ENCODE measurements at places on chromosomes 16 and 17.
A peak's percentile ranks its signal among the peaks of the same experiment; 100 is the strongest.

DNA sequence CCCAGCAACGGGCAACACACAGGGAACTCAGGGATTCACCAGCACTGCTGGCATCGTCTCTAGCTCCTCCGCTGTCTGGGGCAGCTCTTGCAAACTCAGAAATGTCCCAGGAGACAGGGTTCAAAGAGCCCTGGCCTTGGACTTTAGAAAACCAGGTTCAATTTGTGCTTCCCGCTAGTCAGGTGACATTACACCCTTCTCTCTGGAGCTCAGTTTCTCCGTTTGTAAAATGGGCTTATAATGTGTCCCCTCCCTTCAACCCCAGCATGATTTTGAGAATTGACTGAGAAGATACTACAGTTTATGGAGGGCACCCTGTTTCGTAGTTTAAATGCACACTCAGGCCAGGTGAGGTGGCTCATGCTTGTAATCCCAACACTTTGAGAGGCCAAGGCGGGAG is 1.9 kb upstream of the MYCBPAP start:
- no peak for DNase-seq

DNA sequence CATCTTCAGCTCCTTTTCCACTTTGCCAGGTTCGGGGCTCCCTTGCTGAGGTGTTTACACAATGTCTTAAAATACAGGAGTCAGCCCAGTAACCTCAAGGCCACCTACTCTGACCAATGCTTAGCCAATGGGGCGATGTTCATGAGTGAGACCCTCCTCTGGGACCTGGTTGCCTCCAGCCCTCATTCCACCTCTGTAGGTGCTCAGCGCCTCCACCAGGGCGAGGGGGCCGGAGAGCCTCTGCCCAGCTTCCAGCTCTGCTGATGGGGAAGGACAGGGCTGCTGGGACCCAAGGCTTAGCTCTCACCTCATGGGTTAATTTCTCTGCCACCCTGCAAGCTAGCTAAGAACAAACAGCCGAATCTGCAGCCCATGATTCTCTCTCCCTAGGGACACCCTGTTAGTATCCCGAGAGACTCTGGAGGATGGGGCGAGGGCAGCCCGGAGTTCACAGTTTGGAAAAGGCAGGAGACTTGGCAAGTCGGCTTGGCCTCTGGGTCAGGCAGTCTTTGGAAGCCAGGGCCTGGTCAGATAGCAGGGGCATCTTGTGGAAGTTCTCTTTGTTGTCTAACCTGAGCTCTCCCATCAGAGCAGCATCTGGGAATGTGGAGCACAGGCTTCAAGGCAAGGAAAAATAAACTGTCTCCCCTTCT is 16.2 kb downstream of the SRCIN1 start:
- no peak for DNase-seq

DNA sequence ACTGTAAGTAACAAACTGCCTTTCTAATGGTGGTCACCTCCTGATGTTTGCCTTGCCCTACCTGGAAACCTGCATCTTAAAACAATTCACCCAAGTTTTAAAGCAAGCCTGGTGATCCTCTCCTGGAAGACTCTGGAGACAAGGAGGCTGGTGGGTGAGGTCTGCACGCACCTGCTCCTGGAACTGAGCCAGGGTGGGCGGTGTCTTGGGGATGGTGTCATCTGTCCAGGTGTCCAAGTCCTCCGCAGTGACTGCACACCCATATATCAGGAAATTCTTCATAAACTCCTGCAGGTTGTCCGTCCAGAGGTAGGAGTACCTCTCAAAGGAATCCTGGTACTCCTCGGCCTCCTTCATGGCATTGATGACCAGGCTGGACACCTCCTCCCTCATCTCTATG is 44.9 kb downstream of the DNAH17 start:
- no peak for DNase-seq

GRCh38 chr17:15657868-15658267 is 26.2 kb downstream of the TRIM16 start:
- no peak for DNase-seq

- DNase-seq, result peak; percentile 74
Observed at GRCh38 chr16:24253192-24253591, 2.9 kb upstream of the CACNG3 start.

GRCh38 chr16:2768403-2769089 is 8.5 kb downstream of the ELOB start:
- no peak for DNase-seq

GRCh38 chr16:52450916-52451315 is 96.0 kb downstream of the TOX3 start:
- DNase-seq, result no peak

- peak; percentile 73 for DNase-seq
Observed at GRCh38 chr17:7838090-7839075, 4.4 kb downstream of the KDM6B start.

GRCh38 chr16:74842413-74842812 is 67.8 kb upstream of the FA2H start:
- no peak for DNase-seq

DNA sequence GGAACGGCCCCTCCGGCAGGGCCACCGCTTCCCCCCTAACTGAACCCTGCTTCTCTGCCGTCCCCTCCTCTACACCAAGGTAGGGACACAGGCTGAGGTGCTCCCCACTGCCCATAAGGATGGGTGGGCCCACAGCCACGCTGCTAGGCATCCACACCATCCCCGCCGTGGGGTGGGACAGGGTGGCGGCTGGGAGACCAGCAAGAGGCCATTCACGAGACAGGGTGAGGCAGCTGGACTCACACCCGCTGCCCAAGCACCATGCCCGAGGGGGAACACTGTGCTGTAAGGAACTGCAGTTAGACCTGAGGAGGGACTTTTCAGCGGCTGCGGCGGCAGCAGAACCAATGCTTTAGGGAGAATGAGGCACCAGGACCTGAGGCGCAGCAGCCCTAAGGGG is 47.5 kb upstream of the RRN3 start:
- DNase-seq, result no peak

DNA sequence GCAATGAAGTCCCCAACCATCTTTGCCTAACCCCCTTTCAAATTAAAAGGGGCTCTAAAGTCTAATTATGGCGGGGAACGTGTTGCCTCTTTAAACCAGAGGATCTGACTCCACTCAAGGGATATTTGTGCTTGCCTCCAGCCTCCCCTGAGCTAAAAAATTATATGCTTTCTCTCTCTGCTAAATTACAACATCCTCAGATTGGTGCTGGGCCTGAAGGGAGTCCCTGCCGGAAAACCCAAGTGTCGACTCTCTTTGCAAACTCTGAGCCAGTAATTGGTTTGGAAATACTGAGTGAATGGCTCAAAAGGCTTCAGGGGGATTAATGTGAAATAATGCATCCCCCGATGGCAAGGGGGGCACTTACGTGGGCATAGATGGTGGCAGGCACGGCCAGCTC is 208.5 kb upstream of the TNRC6C start:
- DNase-seq, result no peak

GRCh38 chr17:30376621-30377452 is 1.9 kb upstream of the CPD start:
- no peak for DNase-seq

DNA sequence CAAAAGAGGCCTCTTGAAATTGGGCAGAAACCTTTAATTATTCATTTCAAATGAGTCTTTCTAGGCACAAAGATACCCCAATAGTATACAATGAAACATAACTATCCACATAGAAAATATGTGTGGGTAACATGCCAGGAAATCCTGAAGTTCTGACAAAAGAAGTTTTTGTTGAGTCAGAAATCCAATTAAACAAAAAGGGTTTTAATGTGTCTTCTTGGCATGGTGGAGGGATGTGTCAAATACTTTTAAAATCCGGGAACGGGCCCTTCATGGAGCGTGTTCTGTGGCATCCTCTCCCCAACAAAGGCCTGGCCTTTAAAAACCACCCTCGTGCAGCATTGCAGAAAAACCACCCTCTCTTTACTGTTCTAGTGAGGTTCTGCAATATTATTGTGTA is 14.2 kb downstream of the CDRT4 start:
- no peak for DNase-seq

- no peak for DNase-seq
Observed at GRCh38 chr17:35809855-35810461, 674 bp downstream of the TAF15 start.

GRCh38 chr17:63967953-63968352 is 4.8 kb downstream of the SCN4A start:
- no peak for DNase-seq

DNA sequence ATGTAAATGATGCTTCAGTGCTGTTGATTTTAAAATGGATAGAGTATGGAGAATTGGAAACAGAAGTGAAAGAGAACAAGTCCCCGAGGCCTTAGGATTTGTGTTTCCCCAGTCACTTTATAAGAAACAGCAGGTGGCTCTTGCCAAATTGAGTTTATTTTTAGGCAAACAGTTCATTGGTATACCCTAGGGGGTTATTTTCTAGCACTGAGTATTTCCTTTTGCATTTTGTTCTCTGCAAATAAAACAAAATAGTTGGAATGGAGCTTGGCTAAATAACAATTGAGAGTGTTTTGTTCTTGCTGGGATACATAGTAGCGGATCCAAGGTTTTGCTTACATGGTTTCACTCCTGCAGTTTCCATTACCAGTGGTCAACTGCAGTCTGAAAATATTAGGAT is 591.1 kb upstream of the C16orf82 start:
- no peak for DNase-seq

DNA sequence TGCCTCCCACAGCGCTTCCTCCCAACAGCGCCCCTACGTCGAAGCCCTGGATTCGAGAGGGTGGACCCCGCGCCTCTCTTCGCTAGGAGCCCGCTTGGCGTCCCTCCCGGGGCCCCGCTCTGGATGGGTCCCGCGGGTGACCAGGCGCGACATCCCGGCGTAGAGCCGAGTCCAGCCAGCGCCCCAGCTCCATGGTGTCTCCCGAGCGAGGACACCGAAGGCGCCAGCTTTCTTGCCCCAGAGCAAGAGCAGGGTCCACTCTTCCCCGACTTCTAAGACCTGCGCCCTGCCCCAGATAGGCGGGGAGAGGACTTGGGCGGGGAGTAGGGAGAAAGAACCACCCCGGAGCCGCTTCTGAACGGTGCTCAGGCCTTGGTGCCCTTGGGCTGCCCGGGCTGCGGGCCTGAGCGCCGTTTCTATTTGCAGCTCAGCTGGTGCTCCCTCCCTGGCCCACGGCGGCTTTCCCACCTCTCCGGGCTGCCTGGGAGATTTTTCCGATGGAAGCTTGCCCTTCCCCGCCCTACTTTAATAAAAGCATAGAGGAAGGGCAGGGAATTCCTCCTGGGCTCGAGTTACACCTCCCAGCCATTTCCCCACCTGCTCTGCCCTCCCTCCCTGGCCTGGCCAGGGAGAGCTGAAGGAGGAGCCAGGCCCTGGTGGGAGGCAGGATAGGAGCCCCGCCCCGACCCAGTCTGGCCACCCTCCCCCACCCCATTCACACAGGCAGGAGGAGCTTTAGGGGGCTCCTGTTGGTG is 1.8 kb downstream of the MMP15 start:
- DNase-seq, result no peak

GRCh38 chr17:82527898-82528297 is 8.4 kb downstream of the FOXK2 start:
- DNase-seq, result no peak

DNA sequence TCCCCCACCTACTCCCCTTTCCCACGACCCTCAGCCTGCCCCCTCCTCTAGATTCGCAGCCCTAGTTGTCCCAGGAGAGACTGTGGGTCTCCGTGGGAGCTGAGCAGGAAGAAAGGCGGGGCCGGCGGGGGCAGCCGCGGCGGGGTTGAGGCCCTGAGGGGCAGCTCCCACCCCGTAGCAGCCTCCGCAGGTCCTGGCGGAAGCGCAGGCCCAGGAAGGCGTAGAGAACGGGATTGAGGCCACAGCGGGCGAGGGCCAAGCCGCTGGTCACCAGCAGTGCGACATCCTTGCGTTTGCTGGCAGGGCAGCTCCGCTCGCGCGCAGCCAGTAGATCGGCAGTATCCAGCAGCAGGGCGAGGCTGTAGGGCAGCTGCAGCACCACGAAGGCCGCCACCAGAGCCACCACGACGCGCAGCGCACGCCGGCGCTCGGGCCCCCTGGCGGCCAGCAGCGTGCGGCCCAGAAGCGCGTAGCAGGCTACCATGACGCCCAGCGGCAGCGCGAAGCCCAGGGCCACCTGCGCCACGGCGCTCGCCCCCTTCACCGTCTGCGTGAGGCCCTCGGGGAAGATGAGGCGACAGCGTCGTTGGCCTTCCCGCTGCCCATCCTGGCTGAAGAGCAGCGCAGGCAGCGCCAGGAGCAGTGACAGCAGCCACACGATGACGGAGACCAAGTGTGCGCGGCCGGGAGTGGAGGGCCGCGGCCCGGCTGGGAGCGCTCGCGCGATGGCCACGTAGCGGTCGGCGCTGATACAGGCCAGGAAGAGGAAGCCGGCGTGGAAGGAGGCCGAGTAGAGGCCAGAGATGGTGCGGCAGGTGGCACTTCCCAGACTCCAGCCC is 1.9 kb downstream of the CCR10 start:
- DNase-seq, result peak; percentile 81

Data from hematopoietic multipotent progenitor cell treated with erythropoietin and hydrocortisone succinate and interleukin-3 and kit ligand, for 8 days (in vitro differentiated cells).